ENCODE measurements at places on chromosomes 3 and 15. TPM values are rescaled to one million over a fixed set of nuclear protein-coding genes. Genes with fewer than 3 reads are reported as not detected.

TGM4 gene
- total RNA-seq = 0.30 TPM

NOX5 gene
- not detected for total RNA-seq

ITGA11 gene
- total RNA-seq = 1.2 TPM

ST8SIA2 gene
- total RNA-seq = not detected

CHRFAM7A gene
- not detected for total RNA-seq

A4GNT gene
- not detected for total RNA-seq

OIP5 gene
- 5.5 TPM for total RNA-seq

RBP2 gene
- not detected for total RNA-seq
